Smooth muscle cell of trachea (primary cell): ENCODE measurements at places on chromosomes 5 and 9. TPM values are rescaled to one million over a fixed set of nuclear protein-coding genes. Genes with fewer than 3 reads are reported as not detected.

Gene EIF4E1B
- not detected in 2 replicates for total RNA-seq

Gene LCN15
- total RNA-seq: under 0.01 TPM in 1 of 2 replicates, not detected in the other

Gene SQSTM1
- total RNA-seq: 1,147 and 2,519 TPM in 2 replicates

Gene GPR150
- total RNA-seq: 0.29 and 0.66 TPM in 2 replicates

Gene FOXI1
- total RNA-seq: not detected in 2 replicates

Gene ADAMTS19
- total RNA-seq: 0.33 and 0.73 TPM in 2 replicates

Gene TMEM171
- total RNA-seq: 0.87 and 1.8 TPM in 2 replicates

Gene PHF19
- 23.7 and 47.4 TPM in 2 replicates for total RNA-seq

Gene TEX53
- total RNA-seq: not detected in 2 replicates

Gene ZNF367
- 0.99 and 6.8 TPM in 2 replicates for total RNA-seq

Gene BAAT
- total RNA-seq: not detected in 2 replicates

Gene IL4
- not detected in 2 replicates for total RNA-seq

Gene MCC
- total RNA-seq: 33.5 and 51.3 TPM in 2 replicates

Gene ADRA1B
- 0.17 TPM in 1 of 2 replicates, not detected in the other for total RNA-seq
